IMR-90 (cell line): ENCODE measurements at places on chromosomes 4 and X. TPM values are rescaled to one million over a fixed set of nuclear protein-coding genes. Genes with fewer than 3 reads are reported as not detected.

DNA sequence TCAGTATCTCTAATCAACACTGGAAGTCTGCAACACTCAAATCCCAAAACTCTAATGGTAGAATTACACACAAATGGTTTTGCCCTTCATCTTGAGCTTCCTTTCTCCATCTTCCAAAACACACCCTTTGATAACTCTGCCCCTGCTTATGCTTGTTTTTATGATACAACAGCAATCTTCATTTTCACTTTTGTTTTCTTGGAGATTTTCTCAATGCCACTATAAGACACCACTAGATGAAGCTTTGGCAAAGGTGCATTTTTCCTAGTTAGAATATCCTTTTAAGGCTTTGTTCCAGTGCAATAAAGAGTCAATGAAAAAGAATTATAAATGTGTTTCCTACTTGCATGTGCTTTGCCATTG is 472.4 kb upstream of the NWD2 start:
- DNase-seq: no peak

GRCh38 chr4:158796370-158797140 is 27.7 kb downstream of the FNIP2 start:
- DNase-seq: peak; percentile 67

DNA sequence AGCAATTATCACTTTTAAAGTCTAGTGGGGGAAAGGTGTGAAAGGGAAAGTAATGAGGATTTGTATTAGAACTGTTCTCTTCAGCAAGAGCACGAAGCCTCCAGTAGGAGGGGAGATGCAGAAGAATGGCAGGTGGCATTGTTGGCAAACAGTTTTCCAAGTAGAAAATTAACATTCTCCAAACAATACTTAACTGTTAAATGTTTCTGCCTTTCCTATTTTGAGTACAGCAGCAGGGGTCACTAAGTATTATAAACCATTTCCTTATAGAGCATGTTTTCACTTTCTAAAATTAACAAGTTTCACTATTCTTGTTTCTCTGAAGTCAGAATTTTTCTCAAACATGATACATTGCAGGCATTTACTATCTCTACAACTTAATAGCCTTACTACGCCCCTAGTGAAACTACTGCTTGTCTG is 58.7 kb downstream of the LEF1 start:
- DNase-seq: no peak

DNA sequence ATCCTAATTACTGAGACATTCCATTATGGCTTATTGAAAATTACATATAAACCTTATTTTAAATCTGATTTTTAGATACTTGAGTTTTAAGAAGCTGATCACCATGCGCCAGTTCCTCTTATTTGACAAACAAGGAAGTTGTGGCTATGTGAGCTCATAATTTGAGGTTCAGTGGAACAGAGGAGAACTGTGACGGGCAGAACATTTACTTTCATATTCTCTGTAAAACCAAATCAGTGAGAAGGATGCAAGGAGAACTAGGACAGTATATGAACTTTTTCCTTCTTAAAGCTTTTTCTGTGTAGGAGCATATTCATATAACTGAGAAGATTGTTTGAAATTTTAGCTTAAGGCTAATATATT is 25.3 kb downstream of the STIM2 start:
- DNase-seq: no peak

- peak; percentile 17 for DNase-seq
These were observed 97.8 kb downstream of the TMEM47 start for GRCh38 chrX:34559325-34559724.

DNA sequence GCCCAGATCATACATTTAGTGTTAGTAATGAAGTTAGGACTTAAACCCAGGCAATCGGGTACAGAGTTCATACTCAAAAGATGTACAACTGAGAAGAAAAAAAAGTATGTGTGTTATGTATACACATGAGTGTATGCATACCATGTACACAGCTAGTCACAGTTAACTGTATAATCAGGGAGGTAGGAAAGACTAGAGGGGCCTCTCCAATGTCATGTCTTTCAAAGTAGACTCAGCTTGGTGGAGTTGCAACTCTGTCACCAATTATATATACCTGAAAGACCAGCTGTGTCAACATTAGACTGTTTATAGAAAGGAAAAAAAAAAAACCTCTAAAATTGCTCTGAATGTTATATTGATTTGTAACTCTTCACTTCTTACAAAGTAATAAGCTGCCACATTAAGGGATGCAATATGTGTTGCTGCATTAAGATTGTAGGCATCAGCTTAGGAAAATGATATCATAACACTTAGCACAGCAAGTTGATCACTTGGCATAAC is 167.5 kb downstream of the DCTD start:
- DNase-seq: peak; percentile 27

The PHEX gene
- total RNA-seq: 0.18 and 0.28 TPM in 2 replicates

The LUZP4 gene
- not detected in 2 replicates for total RNA-seq

The NUDT6 gene
- 2.7 and 4.2 TPM in 2 replicates for total RNA-seq

GRCh38 chr4:71171592-71171991 is 167.2 kb upstream of the SLC4A4 start:
- DNase-seq: no peak

The FHIP1A gene
- under 0.01 and 0.18 TPM in 2 replicates for total RNA-seq

The CLGN gene
- 0.36 and 1.4 TPM in 2 replicates for total RNA-seq

The ZNF732 gene
- under 0.01 TPM in 2 replicates for total RNA-seq

GRCh38 chr4:141610365-141610764 is 26.0 kb upstream of the IL15 start:
- no peak for DNase-seq

DNA sequence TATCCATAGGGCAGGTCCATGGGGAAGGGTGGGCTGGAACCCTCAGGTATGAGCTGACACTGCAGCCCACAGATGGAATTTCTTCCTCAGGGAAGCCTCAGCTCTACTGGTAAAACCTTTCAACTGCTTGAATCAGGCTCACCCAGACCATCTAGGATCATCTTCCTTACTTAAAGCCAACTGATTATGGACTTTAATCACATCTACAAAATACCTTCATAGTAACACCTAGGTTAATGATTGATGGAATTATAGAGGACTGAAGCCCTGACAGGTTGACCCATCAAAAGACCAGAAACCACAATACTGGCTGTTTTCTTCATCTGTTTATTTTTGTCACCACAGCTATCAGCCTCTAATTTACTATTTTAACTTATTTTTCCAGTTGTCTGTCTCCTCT is 188.9 kb upstream of the BOD1L1 start:
- no peak for DNase-seq

DNA sequence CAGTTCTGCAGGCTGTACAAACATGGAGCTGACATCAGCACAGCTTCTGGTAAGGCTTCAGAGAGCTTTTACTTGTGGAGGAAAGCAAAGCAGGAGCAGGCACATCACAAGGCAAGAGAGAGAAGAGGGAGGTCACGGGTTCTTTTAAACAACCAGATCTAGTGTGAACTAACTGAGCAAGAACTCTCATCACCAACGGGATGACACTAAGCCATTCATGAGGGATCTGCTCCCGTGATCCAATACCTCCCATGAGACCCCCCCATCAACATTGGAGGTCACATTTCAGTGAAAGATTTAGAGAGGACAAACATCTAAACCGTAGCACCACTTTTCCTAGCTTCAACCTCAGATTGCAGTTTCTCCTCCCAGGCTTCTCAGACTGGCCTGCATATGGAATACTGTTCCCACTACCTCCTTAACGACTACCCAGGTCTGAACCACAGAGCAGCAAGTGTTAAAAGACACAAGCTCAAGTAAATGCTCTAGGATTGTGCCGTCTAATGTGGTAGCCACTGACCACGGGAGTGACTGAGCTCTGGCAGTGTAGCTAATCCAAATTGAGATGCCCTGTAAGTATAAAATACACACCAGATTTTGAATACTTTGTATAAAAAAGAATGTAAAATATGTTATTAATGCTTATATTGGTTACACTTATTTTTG is 192.7 kb downstream of the PTTG2 start:
- no peak for DNase-seq

The ZDHHC15 gene
- total RNA-seq: not detected in 2 replicates

DNA sequence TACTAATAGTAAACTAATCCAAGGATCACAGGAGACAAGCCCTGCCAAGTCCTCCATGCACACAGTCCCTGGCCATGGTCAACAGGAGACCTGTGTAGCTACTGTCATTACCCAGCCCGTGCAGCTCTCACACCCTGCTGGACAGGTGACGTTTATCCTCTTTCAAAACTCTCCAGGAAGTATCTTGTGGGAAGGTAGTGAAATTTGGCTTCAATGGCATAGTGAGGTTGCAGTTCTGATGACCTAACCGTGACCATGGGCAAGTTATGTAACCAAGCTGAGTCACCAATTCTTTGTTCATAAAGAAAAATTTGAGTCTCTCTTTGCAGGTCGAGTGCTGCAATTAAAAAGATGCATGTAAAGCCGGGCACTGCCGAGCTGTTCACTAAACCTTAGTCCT is 11.3 kb upstream of the SLC2A9 start:
- peak; percentile 75 for DNase-seq

The TCEANC gene
- 1.4 and 2.5 TPM in 2 replicates for total RNA-seq

- peak; percentile 95 for DNase-seq
These were observed 38.9 kb downstream of the PRIMPOL start for GRCh38 chr4:184688447-184688846.

GRCh38 chrX:103839404-103839803 is 7.3 kb upstream of the RAB9B start:
- no peak for DNase-seq

The MTNR1A gene
- total RNA-seq: not detected in 2 replicates

GRCh38 chrX:48938721-48939425 is 18.5 kb downstream of the OTUD5 start:
- no peak for DNase-seq

The PORCN gene
- 3.3 and 4.1 TPM in 2 replicates for total RNA-seq

The GC gene
- not detected in 2 replicates for total RNA-seq

The SRPX gene
- total RNA-seq: 35.5 and 39.2 TPM in 2 replicates

GRCh38 chr4:122728856-122729255 is 3.6 kb upstream of the BBS12 start:
- DNase-seq: no peak

GRCh38 chr4:38805530-38806145 is 1.0 kb upstream of the TLR1 start:
- no peak for DNase-seq

The ARHGAP6 gene
- 1.1 and 1.8 TPM in 2 replicates for total RNA-seq

The GRXCR1 gene
- not detected in 2 replicates for total RNA-seq

DNA sequence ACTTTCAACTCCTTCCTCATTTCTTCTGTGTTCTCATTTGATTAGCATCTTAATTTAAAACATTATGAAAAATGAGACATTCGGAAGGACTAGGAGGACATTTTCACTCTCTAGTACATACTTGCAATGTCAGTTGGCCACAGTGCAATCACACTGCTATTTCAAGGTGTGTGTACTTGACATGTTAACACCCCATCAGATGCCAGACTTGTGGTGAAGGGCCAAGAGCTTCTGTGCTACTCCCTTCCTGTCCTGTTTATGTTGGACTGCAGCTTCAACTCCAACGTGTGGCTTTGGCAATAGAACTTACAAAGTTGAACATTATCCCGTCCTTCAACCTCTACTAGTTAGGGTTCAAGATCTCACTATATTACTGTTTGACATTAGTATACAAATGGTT is 221.0 kb downstream of the PALLD start:
- DNase-seq: peak; percentile 45

GRCh38 chr4:6910340-6910959 is 824 bp downstream of the TBC1D14 start:
- no peak for DNase-seq

- DNase-seq: no peak
These were observed 39.1 kb downstream of the HEPH start for GRCh38 chrX:66203114-66203513.

GRCh38 chrX:1597345-1598020 is 6.1 kb downstream of the AKAP17A start:
- no peak for DNase-seq

GRCh38 chr4:98482847-98483806 is 175.3 kb downstream of the TSPAN5 start:
- DNase-seq: peak; percentile 68

DNA sequence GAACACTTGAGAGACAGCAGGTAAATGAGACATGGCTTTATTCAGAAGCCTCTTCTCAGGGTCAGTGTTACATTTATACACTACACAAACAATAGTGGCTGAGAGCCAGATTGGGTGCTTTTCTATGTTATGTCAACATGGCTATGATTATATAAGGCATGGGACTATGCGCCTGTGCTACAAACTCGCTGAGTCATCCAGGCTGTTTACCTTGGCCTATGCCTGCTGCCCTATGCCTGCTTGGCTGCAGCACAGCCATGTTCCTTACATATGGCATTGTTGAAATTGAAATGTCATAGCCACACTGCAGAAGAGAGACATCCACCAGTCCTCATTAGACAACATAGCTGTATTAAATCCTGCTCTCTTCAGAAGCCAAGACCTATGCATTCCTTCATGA is 236.3 kb upstream of the NWD2 start:
- no peak for DNase-seq

The C1QTNF7 gene
- 0.18 and 0.28 TPM in 2 replicates for total RNA-seq

The PHKA1 gene
- 3.3 and 4.5 TPM in 2 replicates for total RNA-seq

DNA sequence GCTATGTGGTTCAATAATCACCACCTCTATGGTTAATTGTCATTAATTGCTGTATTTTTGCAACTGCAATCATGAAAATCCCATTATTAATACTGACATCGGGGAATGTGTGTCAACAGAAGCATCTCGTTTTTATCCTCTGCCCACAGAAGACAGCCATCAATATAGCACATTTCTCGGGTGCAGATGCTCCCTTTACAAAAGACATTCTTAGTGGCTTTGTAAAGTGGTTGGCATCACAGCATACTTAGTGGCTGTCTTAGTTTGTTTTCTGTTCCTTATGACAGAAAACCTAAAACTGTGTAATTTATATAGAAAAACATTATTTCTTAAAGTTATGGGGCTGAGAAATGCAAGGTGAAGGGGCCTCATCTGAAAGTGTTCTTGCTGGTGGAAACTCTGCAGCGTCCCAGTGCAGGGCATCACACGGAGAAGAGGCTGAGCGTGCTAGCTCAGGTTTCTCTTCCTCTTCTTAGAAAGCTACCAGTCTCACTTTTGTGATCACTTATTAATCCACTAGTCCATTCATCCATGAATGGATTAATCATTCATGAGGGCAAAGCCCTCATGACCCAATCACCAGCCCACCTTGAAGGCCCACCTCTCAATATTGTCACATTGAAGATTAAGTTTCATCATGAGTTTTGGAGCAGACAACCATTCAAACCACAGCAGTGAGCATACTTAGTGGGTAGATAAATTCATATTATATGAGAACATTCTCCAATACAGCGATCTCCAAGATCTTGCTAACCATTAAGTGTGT is 1067.7 kb upstream of the PABPC4L start:
- no peak for DNase-seq

GRCh38 chr4:137748616-137749015 is 216.3 kb upstream of the PCDH18 start:
- no peak for DNase-seq
